ENCODE measurements at places on chromosomes 6 and 20. TPM values are rescaled to one million over a fixed set of nuclear protein-coding genes. Genes with fewer than 3 reads are reported as not detected.

Gene CTCFL
- not detected for polyA plus RNA-seq

Gene VSX1
- polyA plus RNA-seq: not detected

Gene GDAP1L1
- polyA plus RNA-seq: not detected

Gene CLIC1
- polyA plus RNA-seq: 861 TPM

Gene CAGE1
- not detected for polyA plus RNA-seq

Gene HCK
- polyA plus RNA-seq: 52.0 TPM

Gene PRPF6
- 106 TPM for polyA plus RNA-seq

Gene PRDM13
- not detected for polyA plus RNA-seq

Gene HLA-DPA1
- polyA plus RNA-seq: 2,568 TPM

Gene PHACTR3
- not detected for polyA plus RNA-seq

Gene UNC5CL
- polyA plus RNA-seq: 0.76 TPM

Gene TCF15
- not detected for polyA plus RNA-seq

Gene TAB2
- 8.1 TPM for polyA plus RNA-seq

Gene OR2J3
- not detected for polyA plus RNA-seq

Gene SDHAF4
- 10.9 TPM for polyA plus RNA-seq

Gene NELFE
- polyA plus RNA-seq: 51.3 TPM

Gene SLC22A16
- not detected for polyA plus RNA-seq

Gene SNX9
- 21.0 TPM for polyA plus RNA-seq

Gene NT5E
- polyA plus RNA-seq: 118 TPM

Gene MROH8
- 2.0 TPM for polyA plus RNA-seq

Gene MLIP
- polyA plus RNA-seq: not detected

Gene VGLL2
- polyA plus RNA-seq: not detected

Gene OVOL2
- polyA plus RNA-seq: not detected

Gene ULBP2
- polyA plus RNA-seq: 0.33 TPM

Gene SIGLEC1
- polyA plus RNA-seq: not detected

Gene AGPAT4
- polyA plus RNA-seq: 0.98 TPM

Gene RHAG
- not detected for polyA plus RNA-seq

Gene XKR7
- not detected for polyA plus RNA-seq

Gene TPBG
- polyA plus RNA-seq: not detected

Gene NFKBIL1
- polyA plus RNA-seq: 11.5 TPM

Gene PSORS1C1
- polyA plus RNA-seq: 0.94 TPM

Gene SKIC2
- 12.7 TPM for polyA plus RNA-seq

Gene DOP1A
- polyA plus RNA-seq: 4.9 TPM

Gene NNAT
- not detected for polyA plus RNA-seq

Gene ADGRF5
- polyA plus RNA-seq: not detected

Gene NHLRC1
- polyA plus RNA-seq: 0.40 TPM

Gene UBD
- polyA plus RNA-seq: not detected

All from IgD-negative memory B cell (primary cell).